ENCODE measurements at places on chromosomes 12 and 14.

DNA sequence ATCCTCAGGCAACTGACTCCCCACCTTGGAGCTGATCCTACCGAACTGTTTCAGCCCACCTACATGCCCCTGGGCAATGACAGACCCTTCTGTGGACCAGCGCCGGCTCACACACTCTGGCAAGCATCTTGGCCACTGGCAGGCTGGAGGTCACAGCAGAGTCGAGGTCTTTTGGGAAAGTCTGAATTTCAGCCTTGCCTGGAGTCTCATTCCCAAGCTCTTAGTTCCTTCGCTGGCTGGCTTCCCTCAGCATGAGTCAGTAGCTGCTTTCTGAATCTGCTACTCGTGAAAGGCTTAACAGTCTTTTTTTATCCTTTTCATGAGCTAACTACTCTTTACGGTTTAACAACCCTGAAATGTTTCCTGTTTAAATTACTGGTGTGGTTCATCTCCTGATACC, 44.5 kb downstream of the ASCL4 start:
- peak; percentile 42 for DNase-seq

DNA sequence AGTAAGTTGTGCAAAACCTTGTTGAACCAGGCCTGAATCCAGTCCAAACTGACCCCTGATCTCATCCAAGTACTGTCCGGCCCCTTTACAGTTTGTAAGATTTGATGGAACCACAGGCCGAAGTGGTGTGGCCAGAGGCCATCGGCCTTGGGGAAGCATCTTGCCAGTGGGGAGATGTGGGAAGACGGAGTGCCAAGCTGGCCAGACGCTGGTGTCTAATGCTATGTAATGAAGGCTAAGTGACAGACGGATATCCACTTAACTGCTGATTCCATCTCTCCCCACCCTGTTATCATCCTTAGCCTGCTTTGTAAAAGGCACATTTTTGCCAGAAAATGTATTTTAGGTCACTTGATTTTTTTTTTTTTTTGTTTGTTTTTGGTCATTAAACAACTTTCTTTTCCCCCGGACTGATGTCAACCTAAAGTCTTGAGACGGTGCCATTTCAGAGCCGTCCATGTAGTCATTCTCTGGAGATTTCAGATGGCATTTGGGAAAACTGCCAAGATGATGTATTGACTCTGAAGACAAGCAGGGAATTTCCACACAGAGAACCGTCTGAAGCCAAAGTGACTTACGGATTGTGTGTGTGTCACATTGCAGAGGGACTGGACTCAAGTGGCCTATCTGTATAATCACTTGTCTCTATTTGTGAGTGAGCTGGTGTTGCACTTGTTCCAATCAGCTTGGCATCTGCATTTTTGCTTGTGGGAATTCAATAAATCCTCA, 86.5 kb upstream of the MANSC4 start:
- peak; percentile 25 for DNase-seq

GRCh38 chr12:54132976-54133771, 55.6 kb downstream of the SMUG1 start:
- no peak for DNase-seq

GRCh38 chr14:89912667-89913211, 41.8 kb downstream of the EFCAB11 start:
- peak; percentile 33 for DNase-seq

- no peak for DNase-seq
These were observed 8.4 kb downstream of the TAS2R13 start for GRCh38 chr12:10900972-10901371.

DNA sequence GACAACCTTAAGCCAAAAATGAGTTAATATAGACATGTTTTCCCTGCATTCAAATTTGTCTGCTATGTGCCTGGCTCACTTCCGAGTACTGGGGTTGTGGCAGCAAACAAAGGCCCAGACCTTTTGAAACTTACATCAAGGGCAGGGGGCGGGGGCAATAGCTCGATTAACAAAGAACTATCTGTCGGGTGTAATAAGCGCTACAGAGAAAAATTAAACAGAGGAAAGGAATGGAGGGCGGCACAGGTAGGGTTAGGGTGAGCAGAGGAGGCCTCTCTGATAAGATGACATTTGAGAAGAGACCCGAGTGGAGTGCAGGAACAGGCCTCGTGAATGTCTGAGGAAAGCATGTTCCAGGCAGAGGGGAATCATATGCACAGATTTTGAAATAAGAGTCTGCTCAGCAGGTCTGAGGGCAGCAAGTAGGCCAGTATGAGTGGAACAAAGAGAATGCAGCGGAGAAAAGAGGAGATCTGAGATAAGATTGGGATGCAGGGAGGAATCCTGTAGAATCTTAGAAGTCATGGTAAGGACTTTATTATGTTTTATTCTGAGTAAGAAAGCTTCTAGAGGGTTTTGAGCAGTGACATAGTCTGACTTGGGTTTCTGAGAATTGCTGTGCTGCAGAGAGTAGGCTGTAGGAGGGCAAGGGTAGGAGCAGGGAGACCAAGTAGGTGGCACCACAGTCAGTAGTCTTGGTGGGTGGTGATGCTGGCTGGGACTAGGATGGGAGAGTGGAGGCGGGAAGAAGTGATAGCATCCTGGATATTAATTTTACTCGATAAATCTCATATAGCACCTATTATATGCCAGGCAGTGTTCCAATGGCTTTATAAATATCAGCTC, 52.6 kb downstream of the BICDL1 start:
- DNase-seq, result no peak

DNA sequence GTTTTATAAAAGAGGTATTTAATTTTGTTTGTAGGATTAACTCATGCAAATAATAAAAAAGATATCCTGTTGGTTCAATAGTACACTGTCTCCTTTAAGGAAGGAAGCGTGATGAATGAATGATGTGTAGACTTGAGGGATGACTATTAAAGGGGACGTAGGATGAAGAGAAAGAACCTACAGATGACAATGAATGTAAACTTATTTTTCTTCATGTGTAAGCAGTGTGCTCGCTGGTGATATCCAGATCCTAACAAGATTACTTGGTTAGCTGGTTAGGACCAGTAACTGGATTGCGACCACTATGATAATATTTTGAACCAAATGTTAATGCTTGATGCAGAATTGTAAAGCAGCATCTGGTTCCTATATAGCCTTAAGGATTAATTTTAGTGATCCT, 2.6 kb downstream of the ARF6 start:
- no peak for DNase-seq

DNA sequence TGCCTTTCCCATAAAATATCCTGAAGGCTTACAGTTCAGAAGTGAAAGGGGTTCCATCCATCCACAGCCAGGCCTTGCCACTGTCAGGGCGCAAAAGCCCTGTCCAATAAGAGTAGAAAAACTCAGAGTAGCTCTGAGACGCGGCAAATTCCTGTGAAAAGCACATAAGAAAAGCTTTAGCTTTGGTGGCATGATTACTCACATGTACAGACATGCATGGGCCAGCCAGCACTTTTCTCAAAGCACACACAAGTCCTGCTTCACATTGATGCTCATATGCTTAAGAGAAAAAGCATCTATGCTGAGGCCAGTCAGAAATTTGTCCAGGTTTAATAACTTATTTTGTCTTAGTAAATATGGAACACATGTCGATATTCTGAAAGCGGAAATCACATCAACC, 25.5 kb downstream of the CLEC1A start:
- no peak for DNase-seq

DNA sequence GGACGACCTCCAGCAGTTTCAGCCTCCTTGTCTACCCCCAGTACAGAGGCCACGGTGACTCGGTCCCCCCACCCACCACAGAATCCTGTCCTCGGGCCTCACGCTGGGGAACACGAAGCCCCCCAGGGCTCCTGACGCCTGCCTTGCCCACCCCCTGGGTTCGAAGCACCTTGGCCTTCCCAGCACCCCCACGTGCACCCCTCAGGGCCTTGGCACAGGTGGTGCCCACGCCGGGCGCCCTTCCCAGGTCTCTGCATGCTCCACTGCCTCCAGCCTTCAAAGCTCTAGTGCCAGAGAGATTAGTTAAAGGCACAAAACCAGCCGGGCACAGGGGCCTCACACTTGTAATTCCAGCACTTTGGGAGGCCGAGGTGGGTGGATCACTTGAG, 61.8 kb downstream of the NOC4L start:
- no peak for DNase-seq

DNA sequence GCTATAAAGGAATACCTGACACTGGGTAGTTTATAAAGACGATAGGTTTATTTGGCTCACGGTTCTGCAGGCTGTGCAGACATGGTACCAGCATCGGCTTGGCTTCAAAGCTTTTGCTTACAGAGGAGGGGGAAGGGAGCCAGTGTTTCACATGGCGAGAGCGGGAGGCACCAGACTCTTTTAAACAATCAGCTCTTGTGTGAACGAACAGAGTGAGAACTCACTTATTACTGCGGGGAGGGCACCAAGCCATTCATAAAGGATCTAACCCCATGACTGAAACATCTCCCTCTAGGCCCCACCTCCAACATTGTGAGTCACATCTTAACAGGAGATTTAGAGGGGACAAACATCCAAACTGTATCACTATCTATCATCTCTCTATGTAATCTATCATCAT, 227.4 kb downstream of the TMEM132D start:
- DNase-seq, result no peak

- no peak for DNase-seq
These were observed 342.1 kb upstream of the RGS6 start for GRCh38 chr14:71590131-71590530.

DNA sequence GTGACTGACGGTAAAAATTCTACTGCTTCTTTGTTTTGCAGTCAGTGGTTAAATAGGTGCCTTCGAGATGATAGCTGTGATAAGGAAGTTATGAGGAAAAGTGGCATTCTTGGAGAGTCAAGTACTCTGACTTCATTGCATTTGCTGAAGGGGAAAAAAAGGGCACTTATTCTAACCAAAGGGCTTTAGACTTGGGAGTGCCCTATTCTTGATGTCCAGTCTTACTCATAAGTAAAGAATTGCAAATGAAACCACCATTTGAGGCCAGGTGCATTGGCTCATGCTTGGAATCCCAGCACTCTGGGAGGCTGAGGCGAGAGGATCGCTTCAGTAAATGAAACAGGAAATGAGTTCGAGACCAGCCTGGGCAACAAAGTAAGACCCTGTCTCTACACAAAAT, 40.3 kb downstream of the BRAP start:
- DNase-seq, result peak; percentile 35

DNA sequence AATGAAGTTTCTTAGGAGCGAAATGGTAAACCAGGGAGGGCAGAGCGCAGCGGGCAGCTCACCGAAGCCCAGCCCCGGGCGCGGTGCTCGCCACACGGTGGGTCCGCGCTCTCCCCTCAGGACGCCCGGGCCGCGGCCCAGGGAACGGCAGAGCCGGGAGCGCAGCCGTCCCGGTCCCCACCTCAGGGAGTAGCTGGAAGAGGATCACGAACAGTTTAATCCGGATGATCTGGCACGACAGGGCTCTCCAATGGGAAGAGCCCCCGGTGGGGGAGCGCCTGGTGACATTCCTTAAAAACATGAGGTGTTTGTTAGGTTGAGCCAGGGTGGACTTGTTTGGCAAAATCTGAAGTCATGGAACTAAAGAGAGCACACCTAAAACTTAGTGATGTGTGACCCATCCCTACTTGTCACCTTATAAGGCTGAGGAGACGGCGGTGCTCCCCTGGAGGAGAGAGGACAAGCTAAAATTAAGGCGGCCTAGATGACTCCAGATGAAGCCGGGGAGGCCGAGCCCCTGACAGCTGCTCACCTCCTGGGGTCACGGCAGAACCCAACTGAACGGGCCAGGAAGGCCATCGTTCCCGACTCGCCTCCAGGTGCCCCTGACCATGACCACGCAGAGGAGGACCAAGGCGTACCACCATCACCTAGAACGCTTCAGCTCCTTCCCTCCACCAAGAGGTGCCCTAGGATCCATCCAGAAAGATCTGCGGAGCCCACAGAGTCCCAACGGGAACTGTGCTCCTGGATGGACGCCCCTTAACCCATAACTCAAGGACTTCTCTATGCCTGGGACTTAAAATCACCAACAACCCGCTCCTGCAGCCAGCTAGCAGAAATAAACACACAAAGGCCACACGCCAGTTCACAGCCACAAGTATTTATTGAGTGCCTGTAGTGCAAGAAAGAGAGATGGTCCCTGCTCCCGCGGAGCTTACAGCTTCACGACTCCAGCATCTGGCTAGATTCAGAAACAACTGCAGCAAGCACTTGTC, 866 bp upstream of the PITPNM2 start:
- DNase-seq, result peak; percentile 17

DNA sequence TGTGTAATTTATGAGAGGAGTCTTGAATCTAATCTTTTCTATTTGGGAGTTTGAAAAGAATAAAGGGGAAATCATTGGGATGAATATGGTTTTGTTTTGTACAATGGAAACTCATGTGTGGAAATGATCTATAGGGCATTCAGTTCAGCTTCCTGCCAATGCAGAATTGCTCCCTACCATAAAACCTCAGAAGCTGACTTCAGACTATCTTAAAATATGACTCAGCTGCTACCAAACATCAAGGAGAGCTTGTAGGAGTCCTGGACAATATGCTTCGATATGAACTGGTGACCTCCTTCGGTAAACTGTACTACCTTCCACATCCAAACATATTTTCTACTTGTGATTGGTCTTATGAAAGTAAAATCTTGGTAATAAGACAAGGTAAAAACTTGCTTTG, 160.6 kb downstream of the CAPZA3 start:
- no peak for DNase-seq

- DNase-seq, result peak; percentile 7
These were observed 455.3 kb downstream of the MDGA2 start for GRCh38 chr14:47220096-47220495.

DNA sequence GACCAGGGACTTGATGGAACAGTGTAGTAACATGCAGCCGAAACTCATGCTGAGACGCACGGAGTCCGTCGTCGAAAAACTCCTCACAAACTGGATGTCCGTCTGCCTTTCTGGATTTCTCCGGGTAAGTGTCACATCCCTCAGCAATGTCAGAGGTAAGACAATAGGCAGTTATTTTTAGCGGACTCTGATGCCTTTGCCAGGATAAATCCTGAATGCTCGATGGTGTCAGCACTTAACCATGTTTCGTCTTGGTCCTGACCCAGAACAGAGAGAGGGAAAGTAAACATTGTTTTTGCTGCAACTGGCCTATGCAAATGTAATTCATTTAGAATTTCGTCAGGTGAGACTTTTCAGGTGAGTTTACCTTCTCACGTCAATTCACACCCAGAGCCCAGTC, 112.3 kb downstream of the PLXNC1 start:
- no peak for DNase-seq

- peak; percentile 55 for DNase-seq
These were observed at the start of gene KCNA5 for GRCh38 chr12:5043589-5044419. Gene KCNA5 (plus strand): TSS chr12:5043879. CDS start chr12:5044148, 269 bp downstream.

Data from urothelium cell line (cell line).